ENCODE measurements at places on chromosomes 1 and 21.

GRCh38 chr1:247895163-247895637 is at the start of gene OR2W3:
Gene OR2W3 (plus strand): TSS chr1:247895587. CDS start chr1:247895587, 0 bp downstream.
- no peak for DNase-seq

GRCh38 chr1:223776826-223777454 is 64.6 kb downstream of the CAPN2 start:
- no peak for DNase-seq

- DNase-seq, result peak; percentile 71
Observed at GRCh38 chr1:6727535-6727934, 25.9 kb upstream of the DNAJC11 start.

- DNase-seq, result no peak
Observed at GRCh38 chr21:37273911-37274690, 7.0 kb upstream of the VPS26C start.

DNA sequence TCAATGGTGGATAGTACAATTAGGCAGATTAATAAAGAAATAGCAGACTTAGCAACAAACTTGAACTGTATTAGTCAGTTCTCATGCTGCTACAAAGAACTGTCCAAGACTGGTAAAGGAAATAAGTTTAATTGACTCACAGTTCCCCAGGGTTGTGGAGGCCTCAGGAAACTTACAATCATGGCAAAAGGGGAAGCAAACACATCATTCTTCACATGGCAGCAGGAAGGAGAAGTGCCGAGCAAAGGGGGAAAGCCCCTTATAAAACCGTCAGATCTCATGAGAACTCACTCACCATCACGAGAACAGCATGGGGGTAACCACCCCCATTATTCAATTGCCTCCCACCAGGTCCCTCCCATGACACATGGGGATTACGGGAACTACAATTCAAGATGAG is 27.1 kb upstream of the PDE4B start:
- no peak for DNase-seq

- no peak for DNase-seq
Observed at GRCh38 chr21:38769191-38769780, 36.4 kb upstream of the ETS2 start.

GRCh38 chr1:8200317-8201115 is 117.4 kb upstream of the SLC45A1 start:
- DNase-seq, result no peak

- DNase-seq, result no peak
Observed at GRCh38 chr1:9473032-9473807, 66.0 kb upstream of the SLC25A33 start.

GRCh38 chr1:51190961-51191360 is 45.1 kb upstream of the RNF11 start:
- no peak for DNase-seq

- no peak for DNase-seq
Observed at GRCh38 chr21:42447732-42448131, 44.0 kb downstream of the UBASH3A start.

DNA sequence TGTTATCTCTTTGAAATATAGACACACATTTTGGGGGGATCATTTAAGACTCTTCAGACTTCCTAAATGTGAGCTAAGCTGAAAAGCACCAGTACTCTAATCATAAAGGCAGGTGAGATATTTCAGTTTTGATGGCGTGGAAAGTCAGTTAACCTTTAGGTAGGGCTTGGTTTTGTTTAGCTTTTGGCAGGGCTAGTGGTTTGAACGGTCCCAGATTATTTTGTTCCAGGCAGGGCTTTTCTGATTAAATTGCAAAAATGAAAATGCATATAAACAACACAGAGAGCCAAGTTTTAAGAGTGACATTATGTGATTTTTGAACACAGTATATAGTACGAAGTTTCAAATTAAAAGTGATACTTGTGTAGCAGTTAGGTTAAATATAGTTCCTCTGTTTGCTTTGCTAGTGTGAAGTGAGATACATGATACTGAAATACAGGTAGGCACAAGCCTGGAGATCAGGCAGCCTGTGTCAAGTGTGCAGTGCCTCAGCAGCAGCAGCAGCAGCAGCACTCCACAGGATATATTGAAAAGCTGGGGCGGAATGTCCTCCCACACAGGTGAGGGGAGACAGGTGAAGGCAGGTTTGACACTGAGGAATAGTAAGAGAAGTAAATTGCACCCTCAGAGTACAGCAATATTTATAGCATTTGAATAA is 47.4 kb downstream of the CAMTA1 start:
- DNase-seq, result no peak

GRCh38 chr1:34847094-34847493 is 12.5 kb downstream of the SMIM12 start:
- no peak for DNase-seq

GRCh38 chr1:44239331-44239960 is 26.2 kb downstream of the DMAP1 start:
- DNase-seq, result no peak

- no peak for DNase-seq
Observed at GRCh38 chr1:231923491-231924041, 297.0 kb downstream of the DISC1 start.

DNA sequence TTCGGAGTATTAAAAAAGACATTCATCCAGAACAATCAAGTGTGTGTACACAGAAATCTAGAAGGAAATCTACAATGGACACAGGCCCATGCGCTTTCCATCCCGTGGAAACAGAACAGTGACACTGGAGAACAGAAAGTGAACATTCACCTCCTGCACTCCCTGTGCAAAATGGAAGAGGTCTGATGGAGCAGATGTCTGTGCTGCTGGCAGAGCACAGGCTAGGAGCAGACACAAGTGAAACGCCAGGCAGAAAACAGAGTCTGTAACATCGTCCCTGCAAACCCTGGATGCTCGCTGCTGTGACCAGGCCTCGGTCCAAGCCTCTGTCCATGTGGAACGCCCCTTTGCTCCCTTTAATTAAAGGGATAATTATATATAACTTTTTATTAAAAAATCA is 36.1 kb downstream of the SLC45A1 start:
- no peak for DNase-seq

GRCh38 chr1:79969886-79970285 is 963.4 kb upstream of the ADGRL4 start:
- no peak for DNase-seq

DNA sequence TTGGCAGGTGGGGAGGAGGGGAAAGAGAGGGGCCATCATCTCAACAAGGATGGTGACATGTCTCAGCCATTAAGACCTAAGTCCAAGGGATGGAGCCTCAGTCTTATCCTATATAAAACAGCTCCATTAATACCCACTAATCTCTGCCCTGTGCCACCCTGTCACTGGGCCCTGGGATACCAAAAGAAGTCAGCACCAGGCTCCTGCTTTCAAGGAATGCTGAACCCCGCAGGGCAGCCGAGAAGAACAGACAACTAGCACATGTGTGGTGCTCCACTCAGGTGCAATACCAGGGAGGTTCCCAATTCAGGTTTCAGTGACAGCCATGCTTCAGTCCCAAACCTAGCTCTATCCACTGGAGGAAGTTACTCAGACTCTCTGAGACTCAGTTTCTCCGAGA is 128.4 kb downstream of the GRIK3 start:
- no peak for DNase-seq

GRCh38 chr1:98556521-98557158 is 104.9 kb upstream of the SNX7 start:
- no peak for DNase-seq

DNA sequence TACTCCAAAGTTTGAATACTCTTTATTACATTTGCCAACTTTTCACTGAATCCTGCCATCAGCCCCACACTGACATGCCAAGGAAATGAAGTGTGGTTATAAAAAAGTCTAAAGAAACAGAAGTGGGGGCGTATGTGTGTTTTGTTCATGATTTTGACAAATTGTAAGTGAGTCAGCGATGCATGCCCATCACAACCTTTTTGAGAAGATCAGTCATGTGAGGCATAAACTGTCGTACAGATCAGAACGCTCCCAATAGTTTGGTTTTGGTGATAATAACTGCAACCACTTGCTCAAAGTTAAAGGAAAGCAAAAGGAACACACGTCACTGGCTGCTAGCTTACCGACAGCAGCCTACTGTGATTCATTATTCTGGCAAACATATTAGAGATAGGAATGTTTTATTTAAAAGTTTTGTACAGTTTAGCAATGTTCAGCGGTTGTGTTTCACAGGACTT is 95.6 kb downstream of the RGS2 start:
- DNase-seq, result no peak

DNA sequence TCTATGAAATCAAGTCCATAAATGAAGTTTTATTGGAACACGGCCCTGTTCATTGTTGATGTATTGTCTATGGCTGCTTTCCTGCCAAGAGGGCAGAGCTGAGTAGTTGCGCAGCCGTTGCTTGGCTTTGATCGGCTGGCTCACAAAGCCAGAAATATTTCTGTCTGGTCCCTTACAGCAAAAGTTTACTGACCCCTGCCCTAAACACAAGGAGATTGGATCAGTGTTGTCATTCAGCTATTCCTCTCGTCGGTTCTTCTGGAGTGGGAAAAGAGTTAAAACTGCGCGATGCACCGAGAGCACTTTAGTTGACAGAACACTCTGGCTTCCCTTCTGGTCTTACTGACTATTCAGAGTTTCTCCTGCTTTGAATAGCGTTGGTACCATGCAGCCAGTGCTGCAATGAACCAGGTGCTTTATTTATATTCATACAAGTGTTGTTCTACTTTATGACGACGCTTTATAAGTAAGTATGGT is 868 bp downstream of the ZBTB40 start:
- no peak for DNase-seq

Data from activated CD4-positive, CD25-positive, alpha-beta regulatory T cell treated with anti-CD3 and anti-CD28 coated beads, Interleukin-2, amount 50 U/mL, for 72 hours (primary cell).